ENCODE measurements at places on chromosomes 1 and 21.

DNA sequence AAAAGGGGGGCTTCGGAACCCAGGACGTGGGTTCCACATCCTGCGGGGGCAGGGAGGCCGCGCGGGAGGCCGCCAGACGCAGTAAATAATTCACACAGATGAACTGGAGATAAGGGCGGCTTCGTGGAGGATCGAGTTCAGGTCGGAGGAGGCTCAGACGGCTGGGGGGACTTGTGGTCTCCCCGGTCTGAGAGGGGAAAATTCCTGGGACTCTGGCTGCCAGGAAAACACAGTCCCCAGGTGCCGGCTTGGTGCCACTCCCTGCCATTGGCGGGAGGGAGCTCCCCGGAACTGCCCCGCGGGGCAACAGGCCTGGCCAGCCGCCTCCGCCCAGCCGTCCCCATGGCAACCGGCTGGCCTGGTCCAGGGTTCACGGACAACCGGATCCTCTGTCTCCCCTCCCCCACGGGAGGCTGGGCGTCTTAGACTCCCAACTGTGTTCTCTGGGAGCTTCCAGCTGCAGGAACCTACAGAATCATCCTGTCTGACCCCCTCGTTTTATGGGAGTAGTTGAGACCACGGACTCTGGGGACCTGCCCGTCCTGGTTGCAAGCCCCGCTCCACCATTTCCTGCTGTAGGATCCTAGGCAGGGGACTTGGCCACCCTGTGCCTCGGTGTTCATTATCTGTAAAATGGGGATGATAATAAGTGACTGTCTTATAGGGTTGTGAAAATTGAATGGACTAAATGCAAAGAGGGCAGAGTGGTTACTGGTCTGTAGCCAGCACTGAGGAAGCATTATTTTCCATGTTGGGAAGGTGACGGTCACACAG, 9.6 kb downstream of the CAMK2N1 start:
- DNase-seq = no peak

DNA sequence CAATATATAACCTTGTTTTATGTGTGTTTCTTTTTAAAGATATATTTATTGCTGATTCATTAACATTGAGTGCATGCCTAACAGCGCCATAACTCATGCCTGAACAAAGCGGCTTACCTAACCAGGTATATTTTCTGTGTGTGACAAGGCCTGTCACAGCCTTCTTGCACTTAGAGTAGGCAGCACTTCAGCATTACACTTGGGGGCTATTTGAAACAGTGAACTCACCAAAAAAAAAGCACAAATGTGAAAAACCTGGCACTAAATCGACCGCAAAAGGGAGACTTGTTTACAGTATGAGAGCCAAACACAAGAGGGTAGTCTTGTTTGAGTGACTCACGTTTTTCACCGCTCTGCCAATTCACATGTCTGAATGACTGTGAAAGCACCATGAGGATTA, 111.7 kb downstream of the DISP1 start:
- DNase-seq = no peak

DNA sequence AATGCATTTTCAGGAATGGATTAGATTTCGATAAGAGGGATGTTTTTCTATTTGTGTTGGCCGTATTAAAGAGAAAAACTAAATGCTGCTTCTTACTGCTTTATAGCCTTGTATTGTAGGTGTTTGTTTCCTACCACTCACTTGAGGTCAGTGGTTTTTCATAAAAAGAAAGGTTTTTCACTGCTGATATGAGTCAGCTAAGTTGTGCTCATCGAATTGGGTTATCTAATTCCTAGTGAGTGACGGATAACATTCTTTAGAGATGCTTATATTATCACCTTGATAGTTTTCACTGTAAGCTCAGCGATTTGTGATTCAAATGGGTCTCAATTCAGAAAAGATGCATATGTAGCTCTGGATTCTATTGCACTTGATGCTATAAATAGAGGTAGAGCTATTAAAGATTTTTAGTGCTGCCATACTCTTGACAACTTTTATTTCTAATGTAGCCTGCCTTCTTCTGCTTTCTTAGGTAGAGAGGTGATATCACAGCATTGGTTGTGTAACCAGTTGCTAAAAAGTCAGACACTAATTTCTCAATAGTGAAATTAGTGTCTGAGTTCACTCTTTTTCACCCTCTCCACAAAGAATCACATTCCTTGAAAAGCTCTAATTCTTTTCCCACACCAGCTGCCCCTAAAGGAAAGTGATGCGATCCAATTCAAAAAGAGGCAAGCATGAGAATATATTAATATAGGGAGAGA, 180.0 kb downstream of the RASAL2 start:
- DNase-seq = no peak

- DNase-seq = no peak
Measured at GRCh38 chr1:162605225-162605927, 26.9 kb upstream of the DDR2 start.

- DNase-seq = no peak
Measured at GRCh38 chr1:162159515-162159914, 90.0 kb downstream of the NOS1AP start.

DNA sequence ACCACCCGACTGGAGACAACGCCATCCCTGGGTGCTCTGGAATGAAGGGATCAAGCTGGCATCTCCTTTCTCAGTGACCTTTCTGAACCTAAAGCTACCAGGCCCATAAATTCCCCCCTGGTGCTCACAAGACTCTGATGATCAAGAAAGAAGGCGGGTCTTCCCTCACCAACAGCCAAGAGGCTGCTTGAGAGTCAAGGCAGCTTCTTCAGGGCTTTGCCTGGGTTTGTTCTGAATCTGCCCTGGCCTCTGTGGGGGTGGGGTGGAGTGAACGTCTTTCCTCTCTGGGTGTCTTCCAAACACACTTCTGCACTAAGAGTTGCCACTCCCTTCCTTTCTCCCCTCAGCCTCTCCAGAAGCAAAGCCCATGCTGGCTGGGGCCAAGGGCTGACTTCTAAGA, 36.1 kb downstream of the CD247 start:
- peak; percentile 42 for DNase-seq

DNA sequence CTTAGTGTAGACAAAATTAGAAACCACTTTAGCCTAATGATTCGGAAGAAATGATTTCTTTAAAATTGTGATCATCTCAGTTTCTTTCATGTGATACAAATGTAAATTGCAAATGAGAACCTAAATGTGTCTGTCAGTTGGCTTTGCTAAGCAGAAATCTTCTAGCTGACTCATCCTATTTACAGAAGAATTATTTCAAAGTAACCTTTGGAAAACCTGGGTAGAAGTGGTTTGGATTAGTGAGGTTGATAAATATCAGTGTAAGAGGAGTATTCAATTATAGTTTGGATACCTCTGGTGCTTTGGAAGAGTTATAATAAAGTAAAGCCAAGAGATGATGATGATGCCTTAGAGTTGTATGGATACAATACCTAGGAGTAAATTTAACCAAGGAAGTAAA, 37.4 kb downstream of the CC2D1B start:
- DNase-seq = no peak

GRCh38 chr1:68979891-68980290, 483.0 kb upstream of the DEPDC1 start:
- no peak for DNase-seq

- no peak for DNase-seq
Measured at GRCh38 chr1:229368347-229368746, 25.5 kb upstream of the CCSAP start.

GRCh38 chr1:194717334-194717733, 1530.9 kb upstream of the B3GALT2 start:
- no peak for DNase-seq

- no peak for DNase-seq
Measured at GRCh38 chr1:119449971-119450370, 35.0 kb downstream of the HSD3B2 start.

- DNase-seq = no peak
Measured at GRCh38 chr1:205575294-205575885, 56.4 kb downstream of the ELK4 start.

- no peak for DNase-seq
Measured at GRCh38 chr1:51877434-51878307, 856 bp downstream of the NRDC start.

- DNase-seq = no peak
Measured at GRCh38 chr1:242435200-242435599, 89.3 kb downstream of the PLD5 start.

- no peak for DNase-seq
Measured at GRCh38 chr1:171113382-171113781, 22.7 kb downstream of the FMO3 start.

GRCh38 chr1:235902677-235903542, 36.2 kb upstream of the LYST start:
- DNase-seq = no peak

- DNase-seq = no peak
Measured at GRCh38 chr1:171909711-171910110, 68.4 kb downstream of the DNM3 start.

DNA sequence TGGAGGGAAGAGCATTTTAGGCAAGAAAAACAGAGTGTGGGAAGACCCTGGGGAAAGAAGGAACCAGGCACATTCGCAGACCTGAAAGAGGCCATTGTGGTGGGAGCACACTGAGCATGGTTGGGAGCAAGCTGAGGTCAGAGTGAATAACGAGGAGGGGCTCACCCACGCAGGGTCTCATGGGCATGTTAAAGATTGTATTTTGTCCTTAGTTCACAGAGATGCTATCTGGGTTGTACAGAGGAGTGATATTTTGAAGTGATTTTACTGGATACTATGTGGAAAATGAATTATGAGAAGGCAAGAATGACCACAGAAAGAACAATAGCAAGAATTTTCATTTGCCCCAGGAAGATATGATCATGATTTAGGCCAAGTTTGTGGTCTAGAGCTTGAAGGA, 578.3 kb upstream of the NR5A2 start:
- no peak for DNase-seq

DNA sequence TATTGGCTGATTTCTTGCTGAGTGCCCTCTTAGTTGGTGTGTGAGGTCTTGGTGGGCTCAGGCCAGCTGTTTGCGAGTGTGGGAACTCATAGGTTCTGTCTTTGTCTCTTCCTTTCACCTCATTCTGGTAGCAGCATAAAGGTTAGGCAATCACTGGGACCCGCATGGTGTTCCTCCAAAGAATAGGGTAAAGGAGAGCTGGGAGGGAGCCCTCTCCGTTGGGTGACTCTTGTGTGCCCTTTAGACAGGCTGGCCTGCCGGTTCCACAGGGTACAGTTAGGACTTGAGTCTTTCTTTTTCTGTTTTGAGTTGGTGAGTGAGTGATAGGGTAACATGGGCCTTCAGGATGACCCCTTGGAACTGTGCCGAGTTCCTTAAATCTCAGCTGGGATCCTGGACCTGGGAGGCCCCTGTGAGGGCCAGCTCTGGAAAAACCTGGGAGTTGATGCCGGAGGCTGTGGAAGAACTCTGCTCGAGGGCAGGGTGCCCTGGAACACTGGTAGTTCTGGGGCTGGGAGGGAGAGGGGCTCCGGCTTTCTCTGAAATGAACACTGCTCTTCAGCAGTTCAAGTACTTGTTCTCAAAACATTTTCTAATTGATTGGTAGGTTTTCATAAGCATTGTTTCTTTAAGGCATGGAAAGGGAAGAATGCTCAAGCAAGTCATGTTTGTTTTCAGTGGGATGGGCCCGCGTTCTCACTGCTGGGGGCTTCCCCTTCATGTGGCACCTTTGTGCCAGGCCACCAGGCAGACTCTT, 2.1 kb upstream of the THAP3 start:
- no peak for DNase-seq

DNA sequence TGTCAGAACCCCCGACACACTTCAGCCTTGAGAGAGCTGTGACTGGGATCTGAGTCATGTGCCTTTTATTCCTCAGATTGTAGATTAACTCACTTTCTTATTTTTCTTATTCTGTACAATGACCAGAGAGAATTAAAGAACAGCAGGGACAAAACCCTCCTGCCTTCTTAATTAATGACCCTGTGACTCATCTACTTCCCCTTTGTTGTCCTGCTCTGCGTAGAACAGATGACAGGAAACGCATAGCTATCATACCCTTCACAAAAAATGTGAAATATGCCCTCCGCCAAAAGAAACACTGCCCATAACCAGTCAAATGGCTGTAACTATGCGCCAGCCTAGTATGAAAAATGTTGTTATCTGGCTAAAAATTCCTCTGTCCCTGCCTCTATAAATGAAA, 9.1 kb upstream of the PADI2 start:
- DNase-seq = no peak

DNA sequence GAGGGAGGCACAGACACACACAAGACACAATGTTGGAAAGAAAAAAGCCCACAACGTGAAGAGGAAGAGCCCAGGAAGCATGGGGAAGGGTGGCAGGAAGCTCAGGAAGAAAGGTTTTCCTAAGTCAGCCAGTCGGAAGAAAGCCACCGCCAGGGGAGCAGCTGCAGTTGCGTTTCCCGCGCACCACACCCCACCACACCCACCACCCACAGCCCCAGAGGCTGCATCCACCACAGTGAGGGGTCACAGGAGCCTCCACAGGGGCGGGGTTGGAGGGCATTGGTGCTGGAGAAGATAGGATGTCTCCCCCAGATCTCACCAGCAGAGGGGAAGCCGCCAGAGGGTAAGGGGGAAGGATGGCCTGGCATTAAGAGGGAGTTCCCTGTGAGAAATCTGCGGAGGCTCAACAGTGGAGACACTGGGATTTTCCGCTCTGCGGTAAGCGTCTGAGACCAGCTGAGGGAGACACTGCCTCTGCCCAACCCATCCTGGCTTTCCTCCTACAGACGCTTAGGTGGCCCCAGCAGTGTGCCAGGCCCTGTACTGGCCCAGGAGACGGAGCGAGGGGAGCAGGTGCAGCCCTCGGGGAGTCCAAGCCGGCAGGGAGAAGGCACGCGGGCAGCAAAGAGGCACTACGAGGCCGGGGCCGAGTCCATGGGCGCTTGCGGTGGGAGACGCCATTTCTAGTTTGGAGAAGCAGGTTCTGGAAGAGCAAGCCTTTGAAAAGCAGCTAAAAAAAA, 19.8 kb downstream of the PGLYRP3 start:
- DNase-seq = no peak

- no peak for DNase-seq
Measured at GRCh38 chr1:178094739-178095645, 1.1 kb downstream of the RASAL2 start.

GRCh38 chr1:113388621-113389358, 1.5 kb upstream of the MAGI3 start:
- no peak for DNase-seq

- DNase-seq = peak; percentile 45
Measured at GRCh38 chr1:156814571-156815260, 1.9 kb downstream of the SH2D2A start.

DNA sequence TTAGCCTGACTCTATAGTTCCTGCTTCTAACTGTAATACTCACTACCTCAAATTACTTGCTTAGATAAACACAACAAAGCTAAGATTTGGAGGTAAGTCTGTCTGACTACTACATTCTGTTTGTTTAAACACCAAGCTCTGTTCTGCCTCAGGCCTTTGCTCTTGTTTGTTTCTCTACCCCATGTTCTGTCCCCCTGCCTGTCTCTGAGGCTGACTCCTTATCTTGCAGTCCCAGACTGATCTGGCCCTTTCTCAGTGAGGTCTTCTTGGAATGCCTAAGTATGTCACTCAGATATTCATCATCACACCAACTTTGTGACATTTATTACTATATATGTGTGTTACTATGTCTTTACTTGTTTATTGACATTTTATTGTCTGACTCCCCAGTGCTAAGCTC, 425.5 kb downstream of the LMO4 start:
- no peak for DNase-seq

GRCh38 chr1:205273551-205273982, 45.8 kb downstream of the TMCC2 start:
- peak; percentile 81 for DNase-seq

GRCh38 chr1:25879675-25880074, 4.2 kb upstream of the PAQR7 start:
- DNase-seq = no peak

GRCh38 chr1:41215623-41216022, 26.5 kb downstream of the SCMH1 start:
- no peak for DNase-seq
